ENCODE measurements at places on chromosomes 11 and 22.

GRCh38 chr11:133219543-133219942 is 312.8 kb downstream of the OPCML start:
- DNase-seq: no peak

DNA sequence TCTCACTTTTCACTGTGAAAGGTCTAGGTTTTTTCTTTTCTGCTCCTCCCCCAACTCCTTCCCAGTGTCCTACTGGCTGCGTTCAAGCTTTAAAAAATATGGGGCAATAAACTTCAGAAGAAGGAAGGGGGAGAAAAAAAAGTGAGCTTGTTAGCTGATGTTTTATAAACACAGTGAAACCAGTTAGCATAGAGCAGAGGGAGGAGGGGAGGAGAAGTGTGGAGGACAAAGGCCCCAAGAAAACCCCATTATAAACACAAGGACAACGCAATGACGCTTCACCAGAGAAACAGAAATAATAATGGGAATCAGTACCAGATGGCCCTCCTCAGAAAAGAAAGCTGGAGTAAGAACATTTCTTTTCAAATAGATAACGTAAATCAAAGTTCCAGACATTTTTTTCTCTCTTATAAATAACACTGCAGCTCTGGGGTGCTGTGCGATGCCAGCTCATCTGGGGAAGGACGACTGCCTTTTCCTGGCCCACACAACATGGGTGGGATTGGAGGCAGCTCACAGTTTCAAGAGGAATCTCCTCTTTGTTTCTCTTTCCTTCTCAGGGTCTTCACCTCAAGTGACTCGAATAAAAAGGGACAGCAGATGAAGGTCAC is 235.4 kb upstream of the NARS2 start:
- no peak for DNase-seq

DNA sequence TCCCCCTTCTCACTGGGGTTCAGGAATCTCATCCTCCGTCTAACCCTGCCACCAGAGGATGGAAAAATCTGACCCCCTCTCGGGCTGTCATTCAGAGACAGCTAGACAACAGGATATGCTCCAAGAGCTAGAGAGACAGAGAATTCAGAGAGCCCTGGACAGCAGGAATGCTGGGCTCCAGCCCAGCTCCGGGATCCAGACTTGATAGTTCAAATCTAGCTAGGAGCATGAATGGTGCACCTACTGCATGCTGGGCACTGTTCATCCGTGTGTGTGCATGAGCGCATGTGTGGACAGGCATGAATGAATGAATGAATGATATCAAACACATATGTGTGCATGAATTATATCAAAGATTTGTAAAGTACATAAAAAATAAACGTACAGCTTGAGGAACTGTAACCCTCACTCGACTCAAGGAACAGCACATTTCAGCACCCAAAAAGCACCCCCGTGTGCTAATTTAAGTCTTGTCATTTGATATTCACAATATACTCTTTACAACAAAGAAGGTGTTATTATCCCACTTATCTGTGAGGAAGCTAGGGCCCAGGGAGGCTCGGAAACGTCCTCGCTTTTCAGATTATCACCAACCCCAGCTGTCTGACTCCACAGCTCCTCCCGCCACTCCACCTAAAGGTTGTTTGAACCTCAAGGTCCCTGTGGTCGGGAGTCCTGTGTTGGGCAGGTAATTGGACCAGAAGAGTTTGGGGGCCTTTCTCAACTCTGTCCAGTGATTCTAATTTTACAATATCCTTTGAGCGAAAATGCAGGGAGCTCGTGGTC is 640 bp upstream of the VSIG10L2 start:
- DNase-seq: no peak

DNA sequence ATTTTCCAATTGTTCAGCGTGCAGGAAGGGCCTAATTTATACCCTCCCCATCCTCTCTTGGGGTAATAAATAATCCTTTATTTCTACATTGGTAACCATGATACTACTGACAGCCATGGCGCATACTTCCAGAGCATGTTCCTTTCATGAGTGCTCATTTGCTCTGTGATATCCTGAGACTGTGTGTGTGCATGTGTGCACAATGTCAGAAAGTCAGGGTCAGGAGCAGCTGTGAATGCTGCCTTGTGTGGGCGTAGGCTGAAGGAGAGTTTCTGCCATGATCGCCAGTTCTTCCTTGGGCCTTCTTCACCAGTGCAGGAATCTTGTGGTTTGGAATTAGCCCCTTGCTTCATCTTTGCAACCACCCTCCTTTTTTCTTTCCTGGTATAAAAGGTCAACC is 10.2 kb downstream of the TUBA8 start:
- no peak for DNase-seq

DNA sequence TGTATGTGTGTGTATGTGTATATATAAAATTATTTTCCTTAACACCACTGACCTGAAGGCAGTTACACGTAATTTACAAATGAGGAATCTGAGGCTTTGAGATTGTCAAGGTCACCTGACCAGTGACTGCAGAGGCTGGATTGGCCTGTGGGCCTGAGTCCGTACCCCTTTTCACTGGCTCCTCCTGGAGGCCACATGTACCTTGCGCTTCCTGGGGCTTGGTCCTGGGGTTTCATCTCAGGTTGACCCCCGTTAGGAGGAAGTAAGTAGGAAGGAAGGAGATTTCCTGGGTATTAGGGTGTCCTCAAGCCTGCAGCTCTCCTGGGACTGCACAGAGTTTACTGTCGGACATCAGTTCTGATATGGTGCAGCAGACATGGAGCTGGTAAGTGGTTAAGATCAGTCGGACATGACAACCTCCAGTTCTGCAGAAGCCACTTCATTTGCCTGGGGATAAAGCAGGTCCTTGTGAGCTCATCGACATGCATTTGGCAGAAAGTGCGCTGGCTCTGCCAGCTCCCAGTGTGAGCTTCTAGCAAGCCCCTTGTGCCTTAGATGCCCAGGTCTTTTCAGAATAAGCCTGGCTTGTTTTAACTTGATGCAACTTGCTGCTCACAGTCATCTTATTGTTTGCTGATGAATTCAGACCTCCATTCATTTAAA is 36.6 kb downstream of the ST3GAL4 start:
- DNase-seq: no peak

GRCh38 chr11:118434553-118435289 is 1.6 kb upstream of the KMT2A start:
- DNase-seq: no peak

- DNase-seq: no peak
These were observed 18.8 kb downstream of the CSNK1E start for GRCh38 chr22:38298312-38299005.

GRCh38 chr11:84829162-84829561 is 798.0 kb downstream of the DLG2 start:
- no peak for DNase-seq

- no peak for DNase-seq
These were observed 82.2 kb downstream of the DEPDC5 start for GRCh38 chr22:31836010-31836409.

- no peak for DNase-seq
These were observed 15.7 kb downstream of the CAT start for GRCh38 chr11:34454308-34455032.

- DNase-seq: peak; percentile 17
These were observed 52.9 kb downstream of the UVRAG start for GRCh38 chr11:75867778-75868374.

DNA sequence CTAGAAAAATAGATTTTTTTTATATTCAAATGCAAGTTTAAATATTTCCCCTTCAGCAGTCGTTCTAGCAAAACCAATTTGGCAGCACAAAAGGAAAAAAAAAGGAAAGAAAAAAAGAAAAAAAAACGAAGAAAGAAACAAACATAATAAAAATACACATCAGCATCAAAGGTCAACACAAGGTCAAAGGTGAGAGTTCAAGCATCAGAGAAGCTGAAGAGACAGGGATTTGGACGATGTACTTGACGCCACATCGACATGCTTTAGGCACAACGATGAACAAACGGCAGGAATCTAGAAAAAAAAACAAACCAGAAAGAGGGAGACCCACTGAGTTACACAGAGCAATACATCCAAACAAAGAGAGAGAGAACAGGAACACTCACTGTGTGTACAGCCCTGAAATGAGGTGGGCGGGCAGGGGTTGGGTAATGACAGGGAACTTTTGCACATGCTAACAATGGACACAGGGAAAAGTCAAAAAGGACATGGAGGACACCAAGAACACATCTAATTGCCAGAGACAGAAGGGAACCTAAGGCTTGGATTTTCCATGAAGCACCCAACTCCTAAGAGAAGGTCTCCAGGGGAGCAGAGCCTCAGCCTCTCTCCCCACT is 19.8 kb upstream of the RAPSN start:
- no peak for DNase-seq

GRCh38 chr11:118851970-118852369 is 31.7 kb upstream of the CXCR5 start:
- no peak for DNase-seq

Data from GM04504 (cell line).